Cortex of kidney (tissue), 1 donor: ENCODE measurements at places on chromosomes 1 and 21.

- no peak for DNase-seq
Observed at GRCh38 chr1:94974824-94975223, 47.9 kb upstream of the CNN3 start.

DNA sequence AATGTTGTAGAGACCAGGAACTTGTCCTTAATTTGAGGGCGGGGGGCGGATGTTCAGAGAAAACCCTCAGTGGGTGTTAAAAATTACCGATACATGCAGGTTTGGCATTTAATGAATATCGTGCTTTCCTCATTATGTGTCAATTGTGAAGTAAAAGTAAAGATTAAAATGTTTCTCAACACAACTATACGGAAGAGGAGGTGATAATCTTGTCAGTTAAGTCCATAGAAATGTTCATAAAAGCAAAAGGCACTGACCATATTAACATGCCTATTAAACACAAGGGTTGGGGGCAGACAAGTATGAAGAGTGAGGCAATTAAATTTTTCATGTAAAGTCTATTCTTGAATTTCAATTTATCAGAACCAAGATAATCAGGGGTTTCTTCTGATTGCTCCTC, 1.3 kb downstream of the BRINP3 start:
- no peak for DNase-seq

DNA sequence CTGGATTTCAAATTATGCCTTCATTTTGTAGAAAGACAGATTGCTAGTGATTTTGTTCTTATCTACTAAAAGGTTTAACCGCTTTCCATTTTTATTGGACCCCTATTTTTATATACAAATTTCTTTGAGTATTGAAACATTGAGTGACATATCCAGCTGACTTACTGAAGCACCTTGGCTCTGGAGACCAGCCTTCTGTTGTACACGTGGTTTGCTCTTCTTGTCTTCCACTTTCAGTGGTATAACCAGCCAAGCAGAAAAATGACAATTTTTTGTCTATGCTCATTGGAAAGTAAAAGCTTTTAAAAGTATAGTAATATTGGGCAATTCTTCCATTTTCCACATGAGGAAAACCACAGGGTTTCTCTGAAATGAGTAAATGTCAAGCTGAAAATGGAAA, 4.4 kb downstream of the F13B start:
- no peak for DNase-seq

DNA sequence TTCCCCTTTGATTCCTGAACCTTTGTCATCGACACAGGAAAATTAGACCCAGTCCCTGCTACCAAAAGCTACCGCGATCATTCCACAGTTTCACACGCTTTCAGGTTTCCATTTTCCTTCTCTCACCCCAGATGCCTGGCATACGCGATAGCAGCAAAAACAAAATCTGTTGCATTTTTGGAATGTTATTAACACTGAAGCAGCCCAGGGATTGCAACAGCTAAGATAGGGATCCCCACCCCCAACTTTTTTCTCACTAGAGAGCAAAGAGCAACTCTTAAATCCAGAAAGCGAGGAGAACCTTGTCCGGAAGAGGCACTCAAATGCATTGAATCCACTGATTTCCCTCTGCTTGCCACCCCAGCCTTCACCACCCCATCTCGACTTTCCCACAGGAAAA, 8.9 kb downstream of the OVAAL start:
- no peak for DNase-seq

GRCh38 chr1:183730107-183730724, 74.7 kb upstream of the RGL1 start:
- DNase-seq = no peak
